ENCODE measurements at places on chromosomes 12 and 14. TPM values are rescaled to one million over a fixed set of nuclear protein-coding genes. Genes with fewer than 3 reads are reported as not detected.

DNA sequence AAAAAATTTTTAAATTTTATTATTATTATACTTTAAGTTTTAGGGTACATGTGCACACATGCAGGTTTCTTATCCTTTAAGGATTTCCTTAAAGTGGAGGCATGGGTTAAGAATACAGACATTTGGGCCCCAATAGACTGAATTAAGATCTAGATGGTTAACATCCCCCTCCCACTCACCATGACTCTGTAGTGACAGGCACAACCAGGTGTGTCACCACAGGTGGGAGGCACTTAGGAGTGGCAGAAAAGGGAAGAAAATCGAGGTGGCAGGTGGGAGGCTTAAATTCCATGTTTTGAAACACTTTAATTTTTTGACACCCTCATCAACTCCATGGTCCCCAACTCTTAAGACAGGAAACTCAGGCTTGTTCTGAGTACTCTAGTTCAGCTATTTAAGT is 37.6 kb upstream of the GRIP1 start:
- H3K27me3 ChIP-seq = peaks cover 8% of the 10 kb centered on the region
- no peaks in the 10 kb centered on the region for H3K4me1 ChIP-seq
- no peak for DNase-seq
- no peaks in the 10 kb centered on the region for H3K36me3 ChIP-seq
- no peak overlapping the region for H3K27ac ChIP-seq

DNA sequence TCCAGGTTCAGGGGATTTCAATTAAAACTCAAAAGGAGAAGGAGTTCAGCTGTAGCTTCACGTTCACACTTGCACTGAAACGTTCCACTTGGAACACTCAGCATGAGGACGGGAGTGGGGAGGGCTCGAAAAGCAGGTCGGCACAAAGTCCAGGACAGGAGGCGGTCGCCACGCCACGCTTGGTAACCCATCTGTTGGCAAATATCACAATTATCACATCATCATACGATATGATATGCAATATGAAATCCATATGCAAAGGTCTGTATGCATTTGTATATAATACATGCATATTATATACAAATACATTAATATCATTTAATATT is 17.2 kb downstream of the ADGRD1 start:
- peaks cover 29% of the 10 kb centered on the region for H3K27me3 ChIP-seq
- no peak for DNase-seq
- no peak overlapping the region for H3K4me3 ChIP-seq
- H3K4me1 ChIP-seq = no peaks in the 10 kb centered on the region
- H3K36me3 ChIP-seq = no peaks in the 10 kb centered on the region

GRCh38 chr12:107511292-107511691 is 174.3 kb upstream of the PWP1 start:
- H3K36me3 ChIP-seq = no peaks in the 10 kb centered on the region
- H3K4me3 ChIP-seq = no peak overlapping the region
- no peak for DNase-seq
- H3K27ac ChIP-seq = no peak overlapping the region
- no peaks in the 10 kb centered on the region for H3K27me3 ChIP-seq

DNA sequence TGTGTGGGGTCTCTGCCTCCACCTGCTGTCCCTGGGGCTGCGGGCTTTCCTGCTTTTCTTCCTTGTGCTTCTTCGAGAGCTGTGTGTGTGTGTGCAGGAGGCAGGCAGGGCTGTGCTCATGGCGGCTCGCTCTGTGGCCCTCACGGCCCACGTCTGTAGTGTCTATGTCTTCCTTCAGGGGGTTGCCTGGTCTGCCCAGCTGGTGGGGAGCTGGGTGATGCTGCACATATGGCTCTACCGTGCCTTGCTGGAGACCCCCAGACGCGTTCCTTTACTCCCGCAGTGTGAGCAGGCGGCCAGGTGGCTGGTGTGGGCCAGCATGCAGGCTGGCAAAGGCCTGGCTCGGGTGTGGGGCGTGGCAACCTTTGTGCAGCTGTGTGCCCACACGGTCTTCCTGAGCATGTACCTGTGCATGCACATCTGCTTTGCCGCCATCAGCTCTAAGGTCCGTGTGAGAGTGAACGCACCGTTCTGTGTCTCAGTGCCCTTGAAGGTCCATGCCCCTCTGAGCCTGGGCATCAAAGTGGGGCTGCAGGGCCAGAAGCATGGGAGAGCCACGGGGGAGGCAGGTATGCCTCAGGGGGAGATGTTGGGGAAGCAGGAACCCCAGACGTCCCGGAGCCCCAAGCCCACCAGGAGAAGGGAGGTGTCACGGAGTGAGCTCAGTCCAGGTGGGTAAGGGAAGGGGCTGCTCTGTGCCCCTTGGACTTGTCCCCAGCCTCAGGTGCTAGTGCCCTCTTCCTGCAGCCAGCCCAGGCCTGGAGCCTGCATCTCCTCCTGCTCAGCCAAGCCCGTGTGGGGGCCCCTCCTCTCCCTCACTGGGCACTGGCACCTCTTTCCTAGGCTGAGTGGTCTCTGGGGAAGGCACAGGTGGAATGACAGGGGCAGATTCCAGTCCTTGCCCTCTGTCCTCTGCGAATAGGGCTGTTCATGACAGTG is 26.4 kb downstream of the CLSTN3 start:
- 0 out of 2 replicates have a peak, but pooled peaks cover under 1% of the 10 kb centered on the region for H3K36me3 ChIP-seq
- H3K27me3 ChIP-seq = no peaks in the 10 kb centered on the region
- peaks cover 8% of the 10 kb centered on the region for H3K4me1 ChIP-seq
- DNase-seq = no peak
- no peak overlapping the region for H3K27ac ChIP-seq

- H3K36me3 ChIP-seq = no peaks in the 10 kb centered on the region
- H3K4me3 ChIP-seq = no peak overlapping the region
- H3K27me3 ChIP-seq = no peaks in the 10 kb centered on the region
- no peaks in the 10 kb centered on the region for H3K4me1 ChIP-seq
- no peak for DNase-seq
- no peak overlapping the region for H3K27ac ChIP-seq
These were observed 268.2 kb upstream of the ATP2B1 start for GRCh38 chr12:89976866-89977265.

- no peaks in the 10 kb centered on the region for H3K4me1 ChIP-seq
- no peaks in the 10 kb centered on the region for H3K27me3 ChIP-seq
- DNase-seq = no peak
- no peak overlapping the region for H3K27ac ChIP-seq
- H3K4me3 ChIP-seq = no peak overlapping the region
- H3K36me3 ChIP-seq = no peaks in the 10 kb centered on the region
These were observed 29.6 kb upstream of the BICDL1 start for GRCh38 chr12:119959435-119959834.

DNA sequence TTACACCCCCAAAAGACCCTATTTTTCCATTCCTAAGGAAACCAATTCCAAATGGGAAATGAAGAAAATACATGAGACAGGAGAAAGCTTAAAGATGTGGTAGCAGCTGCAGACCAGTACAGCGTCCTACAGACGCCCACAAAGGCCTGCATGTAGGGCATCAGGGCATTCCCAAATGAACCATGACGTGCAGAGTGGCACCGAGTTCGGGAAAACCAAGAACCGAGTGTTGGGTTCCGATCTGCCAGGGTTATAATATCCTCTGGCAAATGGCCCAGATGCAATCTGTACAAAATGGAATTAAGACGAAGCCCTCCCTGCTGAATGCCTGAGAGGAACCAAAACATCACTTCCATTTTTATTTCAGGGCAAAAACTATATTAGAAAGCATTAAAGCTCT is 34.4 kb upstream of the SELPLG start:
- no peak overlapping the region for H3K4me3 ChIP-seq
- H3K4me1 ChIP-seq = peaks cover 20% of the 10 kb centered on the region
- no peak overlapping the region for H3K27ac ChIP-seq
- DNase-seq = no peak
- H3K36me3 ChIP-seq = no peaks in the 10 kb centered on the region

GRCh38 chr14:88045705-88046104 is 40.8 kb downstream of the GPR65 start:
- no peaks in the 10 kb centered on the region for H3K4me1 ChIP-seq
- no peak overlapping the region for H3K27ac ChIP-seq
- H3K4me3 ChIP-seq = no peak overlapping the region
- no peaks in the 10 kb centered on the region for H3K36me3 ChIP-seq
- DNase-seq = no peak

GRCh38 chr12:47822863-47823262 is 3.2 kb upstream of the HDAC7 start:
- H3K27me3 ChIP-seq = no peaks in the 10 kb centered on the region
- H3K4me1 ChIP-seq = peaks cover 55% of the 10 kb centered on the region
- no peak overlapping the region for H3K27ac ChIP-seq
- DNase-seq = no peak
- H3K36me3 ChIP-seq = no peaks in the 10 kb centered on the region
- no peak overlapping the region for H3K4me3 ChIP-seq

GRCh38 chr14:65303190-65303898 is 109.2 kb upstream of the FUT8 start:
- H3K27me3 ChIP-seq = no peaks in the 10 kb centered on the region
- no peaks in the 10 kb centered on the region for H3K4me1 ChIP-seq
- no peak overlapping the region for H3K4me3 ChIP-seq
- DNase-seq = no peak
- H3K36me3 ChIP-seq = no peaks in the 10 kb centered on the region
- no peak overlapping the region for H3K27ac ChIP-seq

- H3K36me3 ChIP-seq = no peaks in the 10 kb centered on the region
- no peak overlapping the region for H3K4me3 ChIP-seq
- no peaks in the 10 kb centered on the region for H3K27me3 ChIP-seq
These were observed 26.2 kb upstream of the CHPT1 start for GRCh38 chr12:101671157-101671791.

The WASHC3 gene
- 15.6 TPM for total RNA-seq

The CAPZA3 gene
- total RNA-seq = not detected

The CLEC1A gene
- not detected for total RNA-seq

Measured in HCT116 (cell line).